ENCODE measurements at places on chromosomes 4 and X.
A peak's percentile ranks its signal among the peaks of the same experiment; 100 is the strongest.

GRCh38 chr4:20368926-20369325 lies 117.2 kb downstream of the SLIT2 start:
- peak; percentile 52 for DNase-seq

DNA sequence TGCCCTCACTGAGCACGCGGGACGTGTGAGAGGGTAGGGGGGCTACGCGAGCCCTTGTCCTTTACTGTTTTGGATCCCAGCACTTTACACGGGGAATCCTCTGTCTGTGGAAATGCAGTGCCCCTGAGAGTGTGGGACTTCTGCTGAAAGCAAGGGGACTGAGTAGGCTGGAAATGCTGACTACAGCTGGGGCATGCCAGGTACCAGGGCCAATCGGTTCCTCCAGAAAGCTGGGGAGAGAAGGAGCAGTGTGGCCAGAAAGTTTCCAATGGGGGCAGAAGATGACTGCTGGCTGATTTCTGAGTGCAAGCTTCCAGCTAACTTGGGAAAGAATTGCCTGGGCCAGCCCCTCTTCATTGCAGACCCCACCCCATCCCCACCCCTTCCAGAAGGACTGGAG lies 1.5 kb downstream of the NHSL2 start:
- no peak for DNase-seq

GRCh38 chr4:158211222-158211621 lies 936 bp downstream of the TMEM144 start:
- no peak for DNase-seq

DNA sequence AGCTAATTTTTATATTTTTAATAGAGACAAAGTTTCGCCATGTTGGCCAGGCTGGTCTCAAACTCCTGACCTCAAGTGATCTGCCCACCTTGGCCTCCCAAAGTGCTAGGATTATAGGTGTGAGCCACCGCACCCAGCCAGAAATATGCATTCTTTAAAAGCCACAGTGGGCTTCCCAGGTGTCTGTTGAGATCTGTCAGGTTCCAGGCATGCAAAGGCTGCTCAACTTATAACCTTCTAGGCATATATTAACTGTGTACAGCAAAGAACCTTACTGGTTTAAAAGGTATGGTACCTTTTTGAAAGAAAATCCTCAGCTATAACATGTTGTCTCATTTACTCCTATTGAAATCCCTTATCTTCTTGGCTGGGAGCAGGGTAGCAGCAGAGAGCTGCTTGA lies 42.5 kb downstream of the JADE3 start:
- DNase-seq, result no peak

- DNase-seq, result peak; percentile 63
Observed at GRCh38 chr4:186021461-186022167, 47.3 kb upstream of the TLR3 start.

GRCh38 chrX:108307132-108308085 lies 130.8 kb downstream of the COL4A6 start:
- DNase-seq, result no peak

GRCh38 chr4:98261405-98262291 lies 464 bp downstream of the RAP1GDS1 start:
- DNase-seq, result peak; percentile 67

DNA sequence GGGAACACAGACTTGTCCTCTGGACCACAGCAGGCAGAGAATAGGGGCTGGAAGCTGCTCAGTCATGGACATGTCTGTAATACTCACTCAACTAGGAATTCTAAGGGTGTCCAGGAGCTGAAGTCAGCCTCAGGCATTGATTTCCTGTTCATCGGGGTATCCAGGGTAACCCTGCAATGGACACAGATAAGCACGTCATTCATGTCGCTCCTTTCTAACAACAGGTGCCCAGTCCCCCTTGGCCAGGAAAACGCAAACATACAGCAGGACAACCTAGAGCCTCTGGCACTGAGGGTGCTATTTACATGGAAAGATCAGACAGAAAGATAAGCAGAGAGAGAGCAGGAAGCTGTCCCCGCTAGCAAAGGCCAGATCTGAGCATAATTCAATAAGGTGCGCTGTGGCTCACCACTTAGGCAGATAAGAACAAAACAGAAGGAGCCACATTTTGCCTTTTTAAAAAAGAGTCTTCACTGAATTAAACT lies 21.3 kb downstream of the QDPR start:
- no peak for DNase-seq

DNA sequence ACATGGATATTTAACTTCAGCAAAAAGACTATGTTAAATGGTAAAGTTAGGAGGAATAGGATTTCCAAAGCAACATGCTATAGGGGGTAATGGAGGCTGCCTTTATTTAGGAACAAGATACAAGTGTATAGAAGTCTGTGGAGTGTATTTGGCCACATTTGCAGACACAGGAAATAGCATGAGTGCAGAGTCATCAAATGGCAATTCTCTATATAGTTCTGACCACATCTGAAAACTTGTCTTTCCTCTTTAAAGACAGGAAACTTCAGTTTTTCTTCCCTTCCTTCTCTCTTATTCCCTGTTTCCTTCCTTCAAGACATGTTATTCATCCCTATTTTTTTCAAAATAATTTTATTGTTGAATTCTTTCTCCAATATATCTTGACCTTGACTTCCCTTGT lies 119.3 kb upstream of the PITX2 start:
- DNase-seq, result no peak

DNA sequence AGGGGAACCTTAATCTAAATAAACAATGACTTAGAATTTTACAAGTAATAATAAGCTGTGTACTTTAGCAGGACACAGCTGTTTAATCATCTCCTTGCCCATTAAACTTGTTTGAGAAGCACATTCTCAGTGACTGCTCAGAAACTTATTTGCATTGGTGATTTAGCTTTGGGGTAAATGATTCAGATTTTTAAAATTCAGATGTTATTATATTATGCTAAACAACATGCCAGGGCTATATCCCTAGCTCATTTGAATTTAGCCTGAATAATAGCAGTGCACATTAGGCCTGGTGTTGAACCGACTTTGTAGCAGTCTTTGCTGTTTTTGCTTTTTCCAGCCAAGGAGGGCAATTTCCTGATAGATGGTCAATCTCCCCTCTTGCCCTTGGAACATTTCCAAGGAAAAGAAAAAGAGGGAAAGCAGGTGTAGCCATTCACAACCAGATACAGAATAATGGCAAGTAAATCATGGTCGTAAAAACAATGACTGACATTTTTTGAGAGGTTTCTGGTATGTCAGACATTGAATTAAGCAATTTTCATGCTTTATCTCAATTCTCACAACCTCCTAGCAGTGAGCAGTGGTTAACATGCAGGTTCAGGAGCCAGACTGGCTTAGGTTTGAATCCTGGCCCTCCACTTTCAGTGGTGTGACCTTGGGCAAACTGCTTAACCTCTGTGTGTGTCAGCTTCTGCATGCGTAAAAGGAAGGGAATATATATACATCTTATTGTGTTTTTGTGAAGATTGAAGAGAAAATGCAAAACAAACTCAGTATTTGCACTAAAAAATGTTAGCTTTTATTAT lies 16.8 kb downstream of the ARHGEF38 start:
- DNase-seq, result no peak

- DNase-seq, result no peak
Observed at GRCh38 chr4:93495346-93495745, 333.2 kb upstream of the ATOH1 start.

- no peak for DNase-seq
Observed at GRCh38 chr4:159425737-159426305, 322.9 kb downstream of the RAPGEF2 start.

DNA sequence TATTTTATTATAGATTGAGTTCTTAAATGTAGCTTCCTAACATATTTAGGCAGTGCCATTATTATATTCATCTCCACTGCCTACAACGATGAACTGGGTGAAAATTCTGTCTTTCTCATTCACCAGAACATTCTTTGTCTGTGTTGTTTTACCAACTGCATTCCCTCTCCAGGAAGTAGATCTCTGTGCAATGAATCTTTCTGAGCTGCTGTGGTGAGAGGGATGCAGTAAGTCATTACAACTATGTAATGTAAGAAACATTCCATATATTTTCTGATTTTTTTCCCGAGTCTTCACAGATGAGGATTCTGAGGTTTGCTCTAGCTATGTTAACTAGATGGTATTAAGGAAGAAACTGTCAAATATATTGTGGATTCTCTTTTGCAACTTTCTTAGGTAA lies 811.9 kb upstream of the PCDH7 start:
- DNase-seq, result no peak

All from AG08395 (cell line).